Stimulated activated CD8-positive, alpha-beta memory T cell treated with anti-CD3 and anti-CD28 coated beads, Interleukin-12 subunit alpha, Interleukin-12 subunit beta, amount 100 ng/mL, for 1 hour (primary cell): ENCODE measurements at places on chromosomes 2 and 18.
A peak's percentile ranks its signal among the peaks of the same experiment; 100 is the strongest.

GRCh38 chr2:161434118-161434517, 18.0 kb downstream of the TBR1 start:
- DNase-seq = no peak

- no peak for DNase-seq
Observed at GRCh38 chr2:176092270-176093144, at the start of gene HOXD13. Gene HOXD13 (plus strand): TSS chr2:176092721. CDS start chr2:176092891, 170 bp downstream.

DNA sequence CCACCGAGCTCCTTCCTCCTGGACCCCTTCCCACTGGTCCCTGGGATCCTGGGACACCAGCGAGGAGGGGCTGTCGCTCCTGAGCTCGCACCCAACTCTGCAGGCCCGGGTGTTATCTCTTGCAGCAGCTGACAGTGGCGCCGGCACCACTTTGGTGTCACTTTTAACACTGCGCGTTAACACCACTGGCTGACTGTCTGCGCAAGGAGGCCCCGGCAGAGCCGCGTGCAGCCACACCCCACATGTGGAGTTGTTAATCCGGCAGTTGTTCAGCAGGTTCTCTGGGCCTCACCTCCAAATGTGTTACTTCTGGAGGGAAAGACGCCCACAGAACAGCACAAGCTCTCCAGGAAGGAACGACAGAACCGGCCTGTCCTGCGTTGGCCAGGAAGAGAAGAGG, 155.0 kb upstream of the GLI2 start:
- DNase-seq = no peak

- no peak for DNase-seq
Observed at GRCh38 chr2:229313591-229313990, 42.5 kb upstream of the PID1 start.

- DNase-seq = no peak
Observed at GRCh38 chr18:38496222-38496793, 930.7 kb upstream of the CELF4 start.

- DNase-seq = no peak
Observed at GRCh38 chr2:219676586-219676985, 49.2 kb downstream of the SLC4A3 start.

- no peak for DNase-seq
Observed at GRCh38 chr18:31148600-31148999, 14.1 kb downstream of the DSC1 start.

DNA sequence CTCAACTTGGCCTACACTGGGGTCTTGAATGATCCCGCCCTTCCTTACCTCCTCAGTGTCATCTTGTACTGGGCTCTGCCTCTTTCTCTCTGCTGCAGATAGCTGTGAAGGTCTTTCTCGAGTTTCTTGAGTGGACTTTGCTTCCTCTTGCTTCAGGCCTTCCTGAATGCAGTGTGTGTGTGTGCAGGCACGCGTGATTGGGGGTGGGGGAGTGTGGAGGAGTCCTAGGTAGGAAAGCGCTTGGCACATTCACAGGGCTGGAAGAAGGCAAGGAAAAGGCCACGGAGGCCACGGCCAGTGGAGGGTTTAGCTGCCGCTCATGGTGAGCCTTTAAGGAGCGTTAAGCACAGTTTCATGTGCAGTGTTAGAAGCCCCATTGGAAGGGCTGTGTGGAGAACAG, 5.5 kb downstream of the RALB start:
- no peak for DNase-seq

GRCh38 chr2:29207352-29208148, 92.3 kb downstream of the CLIP4 start:
- no peak for DNase-seq

DNA sequence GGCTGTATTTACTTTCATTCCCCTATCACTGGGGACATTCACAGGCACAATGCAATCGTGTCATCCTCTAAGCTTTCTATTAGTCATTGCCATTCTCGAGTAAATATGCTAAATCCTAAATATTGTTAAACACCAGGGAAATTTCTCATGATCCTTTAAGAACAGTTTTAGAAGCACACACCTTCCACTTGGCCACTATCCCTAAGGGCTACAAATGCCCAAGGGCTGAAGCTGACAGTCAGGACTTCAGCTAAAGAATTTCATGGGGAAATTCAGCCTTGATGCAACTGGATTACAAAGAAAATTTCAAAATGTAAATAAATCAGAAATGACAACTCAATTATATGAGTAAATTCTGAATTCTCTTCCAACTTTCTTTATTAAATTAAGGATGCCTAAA, 163.1 kb upstream of the PID1 start:
- no peak for DNase-seq

DNA sequence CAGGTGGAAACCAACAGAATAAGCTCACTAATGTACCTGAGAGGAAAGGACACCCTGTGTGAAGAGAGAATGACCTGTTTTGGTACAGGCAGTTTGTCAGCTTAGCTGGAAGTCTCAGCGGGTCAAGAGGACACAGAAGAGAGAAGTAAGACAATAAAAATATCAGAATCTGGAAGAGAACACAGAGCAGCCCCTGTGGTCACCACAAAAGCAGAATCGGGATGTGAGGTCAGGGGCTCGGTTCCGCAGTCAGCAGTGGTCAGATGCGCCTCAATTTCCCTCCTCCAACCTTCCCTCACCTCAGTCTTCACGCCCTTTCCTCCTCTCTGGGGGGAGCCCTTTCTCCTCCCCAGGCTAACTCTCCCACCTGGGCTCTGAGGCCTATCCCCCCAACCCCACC, 122.9 kb downstream of the AFF3 start:
- DNase-seq = no peak

DNA sequence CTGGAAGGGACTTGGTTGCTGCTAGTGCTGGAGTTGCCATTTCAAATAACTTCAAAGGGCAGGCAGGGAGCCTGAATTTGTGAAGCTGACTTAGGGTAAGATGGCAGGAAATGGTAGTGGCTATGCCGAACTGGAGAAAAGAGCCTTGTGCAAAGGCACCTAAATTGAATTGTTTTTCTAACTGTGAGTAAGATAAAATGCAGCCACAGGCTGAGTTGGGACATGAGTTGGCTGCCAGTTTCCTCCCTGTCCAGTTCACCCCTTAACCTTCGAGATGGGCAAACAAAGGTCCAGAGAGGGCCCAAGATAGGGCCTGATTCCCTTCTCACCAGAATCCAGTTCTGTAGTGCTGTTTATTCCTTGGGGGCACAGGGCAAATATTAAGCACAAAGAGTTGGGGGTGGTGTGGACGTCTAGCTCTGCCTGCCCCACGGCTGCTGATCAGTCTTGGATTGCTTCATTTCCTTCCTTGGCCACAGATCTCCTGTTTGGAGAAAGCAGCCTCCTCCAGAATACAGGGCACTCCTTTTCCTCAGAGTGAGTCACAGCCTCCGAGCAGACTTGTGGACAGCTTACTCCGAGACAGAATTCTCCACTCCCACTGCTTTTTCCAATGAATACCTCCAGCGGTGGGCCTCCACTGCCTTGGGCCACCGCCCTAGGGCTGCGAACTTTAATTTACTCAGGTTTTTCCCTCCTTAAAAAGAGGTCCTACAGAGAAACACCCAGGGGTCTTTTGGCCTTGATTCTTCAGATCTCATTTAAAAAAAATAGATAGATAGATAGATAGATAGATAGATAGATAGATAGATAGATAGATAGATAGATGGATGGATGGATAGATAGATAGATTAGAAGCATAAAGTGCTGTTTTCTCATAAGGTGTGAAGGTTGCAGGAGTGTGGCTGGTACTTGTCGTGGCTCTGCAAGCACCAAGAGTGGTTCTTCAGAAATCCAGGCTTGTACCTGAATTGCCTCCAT, 18.4 kb upstream of the SLC20A1 start:
- DNase-seq = no peak

- DNase-seq = no peak
Observed at GRCh38 chr2:124145982-124146381, 120.9 kb downstream of the CNTNAP5 start.

GRCh38 chr2:207950063-207950760, 75.1 kb downstream of the PLEKHM3 start:
- DNase-seq = no peak

- no peak for DNase-seq
Observed at GRCh38 chr18:67453901-67454300, 62.6 kb downstream of the DSEL start.

GRCh38 chr2:112996635-112997034, 8.6 kb upstream of the IL36A start:
- DNase-seq = peak; percentile 40

DNA sequence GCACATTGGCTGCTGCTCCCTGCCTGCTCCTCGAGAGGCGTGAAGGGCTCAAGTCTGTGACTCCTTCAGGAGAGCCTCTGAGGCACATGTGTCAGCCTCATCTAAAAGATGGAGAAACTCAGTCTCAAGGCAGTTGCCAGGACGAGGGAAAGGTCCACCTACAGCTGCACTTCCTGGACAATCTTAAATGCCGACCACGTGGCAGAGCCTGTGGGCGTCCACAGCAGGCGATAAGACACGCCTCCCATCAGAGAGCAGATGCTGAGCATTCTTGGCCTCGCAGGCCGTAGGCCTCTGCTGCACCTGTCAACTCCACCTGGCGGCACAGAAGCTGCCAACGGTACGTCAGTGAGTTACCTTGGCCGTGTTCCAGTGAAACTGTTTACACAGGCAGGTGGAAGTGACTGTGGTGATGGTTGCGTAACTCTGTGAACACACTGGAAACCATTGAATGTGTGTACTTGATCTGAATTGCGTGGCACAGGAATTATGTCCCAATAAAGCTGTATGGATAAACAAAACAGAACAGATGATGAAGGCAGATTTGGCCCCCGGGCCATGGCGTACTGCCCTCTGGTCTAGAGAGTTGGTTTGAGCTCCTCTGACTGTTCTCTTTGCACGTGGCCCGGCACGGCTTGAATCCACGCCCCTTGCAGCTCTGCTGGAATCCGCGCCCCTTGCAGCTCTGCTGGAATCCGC, 114.5 kb downstream of the RNF144A start:
- DNase-seq = peak; percentile 6

- no peak for DNase-seq
Observed at GRCh38 chr2:187552828-187553681, 1.2 kb downstream of the TFPI start.
